ENCODE measurements at places on chromosomes 5 and 9. TPM values are rescaled to one million over a fixed set of nuclear protein-coding genes. Genes with fewer than 3 reads are reported as not detected.

ASS1 gene
- total RNA-seq = 29.1 TPM

NUTM2G gene
- not detected for total RNA-seq

CCL19 gene
- not detected for total RNA-seq

FAM200C gene
- total RNA-seq = 8.1 TPM

WDR38 gene
- not detected for total RNA-seq

NRARP gene
- 21.7 TPM for total RNA-seq

PGM5 gene
- total RNA-seq = 5.8 TPM

SLC22A4 gene
- 1.3 TPM for total RNA-seq

CD72 gene
- total RNA-seq = 1.5 TPM

DNA sequence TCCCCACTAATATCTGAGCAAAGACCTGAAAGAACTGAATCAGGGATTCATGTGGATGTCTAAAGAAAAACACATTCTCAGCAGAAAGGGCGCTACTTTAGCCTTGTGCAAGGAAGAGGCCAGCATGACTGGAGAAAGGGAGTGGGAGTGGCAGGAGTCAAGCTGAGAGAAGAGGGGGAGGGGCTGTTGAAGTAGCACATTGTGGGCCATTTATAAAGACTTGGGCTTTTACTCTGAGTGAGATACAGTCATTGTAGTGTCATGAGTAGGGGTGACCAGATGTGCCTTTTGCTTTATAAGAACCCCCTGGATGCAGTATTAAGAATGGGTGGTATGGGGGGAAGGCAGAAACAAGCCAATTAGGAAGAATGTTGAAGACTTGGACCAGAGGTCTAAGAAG is 452.8 kb downstream of the ENC1 start:
- no peak for DNase-seq

- no peak for DNase-seq
These were observed 31.5 kb upstream of the SPRY4 start for GRCh38 chr5:142356349-142356715.

- no peak for DNase-seq
These were observed 21.8 kb downstream of the ENTREP1 start for GRCh38 chr9:69346596-69347390.

DNA sequence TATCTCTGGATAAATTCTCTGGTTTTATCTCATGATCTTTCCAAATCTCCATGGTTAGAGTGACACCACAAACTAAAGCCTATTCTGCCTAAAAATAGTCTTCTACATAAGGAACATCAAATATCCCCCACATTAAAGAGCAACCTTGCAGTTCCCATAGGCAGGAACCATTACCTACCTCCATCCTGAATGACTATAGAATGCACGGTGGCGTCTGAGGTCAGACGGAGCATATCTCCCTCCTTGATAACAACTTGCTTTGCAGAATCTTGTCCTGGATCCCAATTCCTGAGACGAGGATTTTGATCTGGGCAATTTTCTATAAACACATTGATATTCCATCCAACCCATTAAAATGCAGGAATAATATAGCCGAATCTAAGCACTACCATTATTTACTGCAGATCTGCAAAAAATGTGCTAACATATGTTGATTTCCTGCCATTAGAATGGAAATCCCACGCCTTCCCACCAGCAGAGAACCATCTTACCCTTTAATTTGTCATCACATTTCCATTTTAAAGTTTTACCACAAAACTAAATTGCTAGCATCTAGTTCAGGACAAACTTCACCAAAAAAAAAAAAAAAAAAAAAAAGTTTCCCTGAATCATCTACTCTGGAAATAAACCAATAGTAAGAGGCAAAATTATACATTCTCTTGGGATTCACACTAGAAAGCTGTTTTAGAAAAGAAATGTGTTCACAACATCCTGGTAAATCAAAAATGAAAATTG is 22.1 kb downstream of the CEMIP2 start:
- no peak for DNase-seq

DNA sequence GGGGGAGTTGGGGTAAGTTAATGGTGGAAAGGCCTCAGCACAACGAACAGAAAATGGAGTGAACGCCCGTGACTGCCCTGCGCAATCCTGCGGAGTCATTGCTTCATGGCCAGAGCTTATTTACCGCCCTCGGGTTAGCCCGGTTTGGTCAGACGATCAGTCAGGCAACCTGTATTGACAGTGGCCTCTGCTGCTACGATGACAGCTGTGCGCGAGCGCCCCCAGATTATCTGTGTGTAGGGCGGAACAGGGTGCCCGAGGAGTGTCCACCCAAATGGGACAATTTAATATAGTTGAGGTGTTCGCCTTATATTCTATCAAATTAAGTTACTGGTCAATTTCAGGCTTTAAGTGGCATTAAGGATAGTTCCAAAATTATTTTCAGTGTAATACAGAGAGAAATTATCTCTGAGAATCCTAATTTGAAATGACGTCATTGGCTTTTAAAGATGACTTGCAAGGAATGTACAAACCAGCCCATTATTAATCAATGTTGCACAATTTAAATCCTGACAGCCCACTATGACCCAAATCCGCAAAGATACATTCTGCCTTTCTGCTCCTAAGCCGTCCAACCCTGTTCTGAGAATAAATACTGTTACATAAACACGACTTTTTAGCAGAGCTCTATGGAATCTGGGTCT is 879 bp upstream of the UBQLN1 start:
- peak; percentile 70 for DNase-seq

- no peak for DNase-seq
These were observed 16.4 kb upstream of the ANXA6 start for GRCh38 chr5:151173711-151174611.

DNA sequence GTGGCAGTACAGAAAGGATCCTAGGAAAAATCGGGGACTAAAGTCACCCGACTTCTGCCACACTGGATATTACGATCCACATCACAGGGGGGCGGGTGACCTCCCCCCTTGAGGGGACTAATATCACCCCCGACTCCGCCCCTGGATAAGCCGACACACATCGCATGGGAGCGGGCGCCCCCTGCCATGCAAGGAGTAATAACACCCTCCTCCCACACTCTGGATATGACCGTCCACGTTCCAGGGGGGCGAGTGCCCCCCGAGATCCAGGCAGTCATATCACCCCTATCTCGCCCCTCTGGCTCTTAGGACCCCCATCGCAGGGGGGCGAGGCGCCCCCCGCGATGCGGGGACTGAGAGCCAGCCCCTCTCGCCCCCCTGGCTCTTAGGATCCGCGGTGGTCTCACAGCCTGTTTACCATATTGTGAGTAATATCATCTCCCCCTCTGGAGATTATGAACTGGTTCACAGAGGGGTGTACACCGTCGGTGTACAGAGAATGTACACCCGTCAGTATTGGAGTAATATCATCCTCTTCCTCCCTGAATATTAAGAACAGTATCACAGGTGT is 423.0 kb downstream of the DIRAS2 start:
- DNase-seq = no peak

DNA sequence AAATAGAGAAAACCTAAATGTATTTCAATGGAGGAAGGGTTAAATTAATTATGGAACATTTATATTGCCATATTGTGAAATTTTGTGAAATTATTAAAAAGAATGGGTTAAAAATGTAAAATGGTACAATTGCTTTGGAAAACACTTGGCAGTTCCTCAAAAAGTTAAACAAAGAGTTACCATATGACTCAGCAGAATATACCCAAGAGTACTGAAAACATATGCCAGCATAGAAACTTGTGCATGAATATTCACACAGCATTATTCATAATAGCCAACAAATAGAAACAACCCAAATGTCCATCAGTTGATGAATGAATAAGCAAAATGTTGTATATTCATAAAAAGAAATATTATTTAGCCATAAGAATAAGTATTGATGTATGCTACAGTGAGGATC is 181.0 kb upstream of the MAST4 start:
- no peak for DNase-seq

GRCh38 chr9:33453286-33453860 is 6.0 kb upstream of the AQP3 start:
- DNase-seq = no peak

GRCh38 chr9:131776473-131776872 is 36.6 kb upstream of the RAPGEF1 start:
- no peak for DNase-seq

GRCh38 chr5:53481887-53482716 is 1.7 kb downstream of the FST start:
- no peak for DNase-seq

- no peak for DNase-seq
These were observed 231.5 kb downstream of the ZNF608 start for GRCh38 chr5:124514956-124515355.

GRCh38 chr9:6355728-6356127 is 27.6 kb downstream of the TPD52L3 start:
- no peak for DNase-seq

DNA sequence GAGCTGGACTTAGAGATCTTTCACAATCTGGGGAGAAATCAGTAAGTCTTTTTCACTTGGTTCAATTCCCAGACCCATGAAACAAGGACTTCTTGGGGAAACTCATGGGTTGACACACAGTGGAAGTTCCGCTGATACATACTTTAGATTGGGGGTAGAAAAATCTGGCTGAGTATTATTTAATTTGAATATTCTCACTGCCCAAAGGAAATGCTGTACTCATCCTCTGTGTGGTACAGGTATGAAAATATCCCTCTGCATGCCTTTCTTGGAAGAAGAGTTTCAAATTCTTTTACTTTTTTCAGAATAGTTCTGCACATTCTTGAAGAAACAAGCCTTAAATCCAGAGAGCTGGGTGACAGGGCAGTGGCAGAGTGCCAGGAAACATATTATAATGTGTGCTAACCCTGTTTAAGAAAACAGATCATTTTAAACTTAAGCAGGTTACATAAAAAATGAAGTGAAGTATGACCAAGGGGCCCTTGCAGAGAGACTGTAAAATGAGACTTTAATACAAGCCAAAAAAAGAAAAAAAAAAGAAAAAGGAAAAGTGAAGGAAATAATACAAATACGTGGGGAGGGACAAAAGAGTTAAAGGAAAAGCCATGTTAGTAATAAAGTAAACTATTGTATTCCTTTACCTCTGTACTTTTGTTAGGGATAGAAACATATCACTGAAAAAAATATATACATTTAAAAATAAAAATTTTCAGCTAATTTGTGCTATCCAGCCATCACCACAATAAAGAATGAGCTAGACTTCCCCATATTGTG is 173.4 kb upstream of the NR3C1 start:
- DNase-seq = no peak

- no peak for DNase-seq
These were observed 43.0 kb downstream of the STRBP start for GRCh38 chr9:123225374-123225813.

DNA sequence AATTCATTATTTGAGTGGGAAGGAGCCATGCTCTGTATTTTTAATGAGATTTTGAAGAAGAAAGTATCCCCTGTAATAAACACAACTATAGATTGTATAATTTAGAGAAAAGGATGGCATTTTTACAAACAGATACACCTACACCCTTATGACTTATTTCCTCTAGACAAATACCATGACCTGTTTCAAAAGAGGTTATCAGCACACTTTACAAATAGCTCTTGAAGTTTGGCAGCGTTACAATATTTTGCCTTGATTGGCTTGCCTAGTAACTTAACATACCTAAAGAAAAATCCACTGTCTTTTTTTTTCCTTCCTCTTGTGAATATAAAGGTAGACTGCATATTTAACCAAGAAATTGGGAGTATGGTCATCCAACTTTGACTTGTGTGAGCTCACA is 28.5 kb upstream of the CETN3 start:
- DNase-seq = no peak

DNA sequence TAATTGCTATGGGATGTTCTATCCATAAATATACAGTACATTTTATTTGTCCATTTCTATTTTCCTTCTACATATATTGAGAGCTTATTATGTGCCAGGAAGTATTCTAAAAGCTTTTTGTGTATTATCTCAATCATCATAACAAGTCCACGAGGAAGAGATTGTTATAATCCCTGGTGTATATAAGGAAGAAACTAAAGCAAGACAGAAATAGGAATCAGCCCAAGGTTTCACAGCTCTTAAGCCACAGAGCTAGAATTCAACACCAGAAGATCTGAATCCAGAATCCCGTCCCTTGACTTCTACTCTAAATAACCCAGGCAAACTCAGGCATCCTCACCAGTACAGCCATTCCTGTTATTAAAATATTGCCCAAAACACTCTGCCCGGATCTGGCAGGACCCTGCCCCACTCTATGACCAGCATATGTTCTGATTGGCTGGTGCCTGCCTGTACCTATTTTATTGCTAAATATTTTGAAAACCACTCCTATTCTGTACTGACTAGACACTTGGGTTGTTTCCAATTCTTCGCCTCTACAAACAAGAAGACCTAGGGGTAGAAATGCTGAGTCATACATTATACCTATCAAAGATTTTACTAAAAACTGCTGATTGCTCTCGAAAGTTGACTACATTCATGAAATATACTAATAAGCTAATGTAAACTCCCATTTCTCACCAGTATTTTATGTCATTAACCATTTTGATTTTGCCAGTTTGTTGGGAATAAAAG is 297.4 kb downstream of the ENC1 start:
- DNase-seq = no peak

DNA sequence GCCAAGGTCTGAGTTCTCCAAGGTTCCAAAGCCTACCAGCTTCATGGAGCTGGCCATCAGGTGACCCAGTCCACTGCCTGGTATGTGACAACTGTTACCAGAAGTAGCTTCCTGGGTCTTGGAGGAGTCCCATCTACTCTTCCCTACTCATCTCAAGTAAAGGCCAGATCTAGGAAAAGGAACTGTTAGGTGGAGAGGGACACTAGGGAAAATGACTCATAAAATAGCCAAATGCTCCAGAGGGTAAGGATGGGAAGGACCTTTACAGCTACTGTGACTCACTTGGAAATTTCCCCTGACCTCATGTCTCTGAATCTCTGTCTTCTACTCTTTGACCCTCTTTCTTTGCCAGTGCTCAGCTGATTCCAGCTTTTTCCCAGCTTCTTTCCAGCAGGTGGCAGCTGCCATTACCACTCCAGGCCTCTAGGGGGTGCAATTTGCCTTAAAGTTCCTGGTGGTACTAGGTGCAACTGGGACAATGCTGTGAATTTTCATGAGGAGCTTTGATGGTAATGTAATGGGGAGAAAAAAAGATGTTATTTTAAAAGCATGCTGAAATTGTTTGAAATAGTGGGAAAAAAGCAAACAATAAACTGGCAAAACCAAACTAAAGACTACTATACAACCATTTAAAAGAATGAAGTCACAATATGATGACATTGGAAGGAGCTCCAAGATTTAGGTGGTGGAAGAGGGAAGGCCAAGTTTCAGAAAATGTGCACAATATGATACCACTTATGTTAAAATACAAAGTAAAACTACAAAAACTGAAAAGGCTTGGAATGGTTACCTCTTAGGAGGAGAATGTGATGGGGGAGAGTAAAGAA is 27.1 kb upstream of the MYORG start:
- DNase-seq = no peak

GRCh38 chr5:155299386-155300005 is 285.9 kb downstream of the KIF4B start:
- no peak for DNase-seq

GRCh38 chr5:153901449-153901848 is 137.3 kb downstream of the FAM114A2 start:
- no peak for DNase-seq

- DNase-seq = no peak
These were observed 28.4 kb upstream of the SSBP2 start for GRCh38 chr5:81779125-81779915.

- DNase-seq = no peak
These were observed 383.0 kb downstream of the DIRAS2 start for GRCh38 chr9:90259311-90260246.

GRCh38 chr9:106529616-106530015 is 333.4 kb upstream of the ZNF462 start:
- DNase-seq = no peak

GRCh38 chr9:27247756-27248155 is 49.2 kb downstream of the EQTN start:
- no peak for DNase-seq

- DNase-seq = no peak
These were observed 130.3 kb downstream of the CDC42SE2 start for GRCh38 chr5:131394128-131394527.

- no peak for DNase-seq
These were observed 99.3 kb upstream of the NIPBL start for GRCh38 chr5:36777105-36777757.
